ENCODE measurements at places on chromosomes 16 and 17. TPM values are rescaled to one million over a fixed set of nuclear protein-coding genes. Genes with fewer than 3 reads are reported as not detected.
A peak's percentile ranks its signal among the peaks of the same experiment; 100 is the strongest.

TMC8 gene
- 134 TPM for total RNA-seq

OTOP2 gene
- not detected for total RNA-seq

CD300LB gene
- total RNA-seq = not detected

ANKRD40CL gene
- not detected for total RNA-seq

SLC22A31 gene
- 0.39 TPM for total RNA-seq

DNA sequence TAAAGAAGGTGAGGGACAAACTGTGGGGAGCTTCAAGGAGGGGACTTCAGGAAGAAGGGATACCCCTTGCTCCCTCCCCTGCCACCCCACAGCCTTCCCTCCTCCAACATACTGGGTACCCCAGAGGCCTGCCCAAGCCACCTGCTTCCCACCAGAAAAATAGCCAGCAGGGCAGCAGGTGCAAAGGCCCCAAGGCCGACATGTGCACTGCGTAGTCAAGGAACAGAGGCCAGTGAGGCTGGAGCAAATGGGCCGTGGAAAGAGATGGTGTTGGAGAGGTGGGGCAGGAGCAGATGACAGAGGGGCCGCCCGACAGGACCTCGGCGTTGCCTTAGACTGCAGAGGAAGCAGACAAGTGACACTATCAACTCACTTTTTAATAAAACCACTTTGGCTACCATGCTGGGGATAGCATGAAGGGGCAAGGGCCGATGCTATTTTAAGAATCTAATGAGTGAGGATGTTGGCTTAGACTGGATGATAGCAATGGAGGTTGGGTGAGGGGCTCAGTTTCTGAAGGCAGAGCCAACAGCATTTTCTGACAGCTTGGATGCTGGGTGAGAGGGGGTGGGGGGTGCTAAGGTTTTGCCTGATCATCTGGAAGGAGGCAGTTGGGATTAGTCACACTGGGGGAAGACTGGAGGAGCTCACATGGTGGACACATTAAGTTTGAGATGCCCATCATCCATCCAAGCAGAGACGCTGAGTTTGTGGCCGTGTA is 72.8 kb upstream of the TOB1 start:
- no peak for DNase-seq

DNA sequence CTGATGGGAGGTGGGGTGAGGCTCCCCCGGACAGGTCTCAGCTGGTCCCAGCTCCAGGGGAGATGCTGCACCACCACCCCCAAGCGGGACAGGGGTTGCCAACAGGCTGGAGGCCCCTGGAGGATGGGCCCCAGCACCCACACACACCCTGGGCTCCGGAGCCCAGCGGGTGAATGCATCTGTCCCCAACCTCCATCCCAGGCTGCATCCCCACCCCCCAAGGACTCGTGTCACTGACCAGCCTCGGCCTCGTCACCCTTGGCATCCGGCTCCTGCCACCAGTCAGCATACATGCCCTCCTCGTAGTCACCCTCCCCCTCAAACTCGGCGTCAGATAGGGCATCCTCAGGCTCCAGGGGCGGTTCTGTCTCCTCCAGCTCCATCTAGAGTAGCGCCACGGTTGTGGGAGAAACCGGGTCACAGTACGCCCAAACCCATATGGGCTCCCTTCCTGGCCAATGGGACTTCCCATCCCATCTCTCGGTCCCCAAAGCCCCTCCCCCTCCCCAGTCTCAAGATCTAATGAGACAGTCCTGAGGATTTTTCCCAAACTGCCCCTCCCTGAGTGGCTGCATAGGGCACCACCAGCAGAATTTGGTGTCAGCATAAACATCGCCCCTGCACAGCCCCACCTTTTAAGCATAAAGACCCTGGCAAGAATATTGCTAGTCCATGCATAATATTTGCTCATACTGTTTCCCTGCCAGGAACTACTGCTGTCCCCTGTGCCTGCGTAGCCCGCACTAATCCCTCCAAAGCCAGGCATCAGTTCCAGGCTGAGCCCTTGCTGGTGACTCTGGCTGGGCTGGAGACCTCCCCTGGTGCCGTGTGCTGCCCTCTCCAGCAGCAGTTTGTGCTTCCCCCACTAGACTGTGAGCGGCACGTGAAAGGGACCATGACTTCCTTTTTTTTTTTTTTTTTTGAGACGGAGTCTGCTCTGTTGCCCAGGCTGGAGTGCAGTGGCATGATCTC is 8.4 kb downstream of the P3H4 start:
- no peak for DNase-seq

GRCh38 chr17:77606146-77606864 is 352.2 kb upstream of the TNRC6C start:
- DNase-seq = no peak

- DNase-seq = peak; percentile 54
Observed at GRCh38 chr17:142102-142661, 4.8 kb downstream of the SCGB1C2 start.

DNA sequence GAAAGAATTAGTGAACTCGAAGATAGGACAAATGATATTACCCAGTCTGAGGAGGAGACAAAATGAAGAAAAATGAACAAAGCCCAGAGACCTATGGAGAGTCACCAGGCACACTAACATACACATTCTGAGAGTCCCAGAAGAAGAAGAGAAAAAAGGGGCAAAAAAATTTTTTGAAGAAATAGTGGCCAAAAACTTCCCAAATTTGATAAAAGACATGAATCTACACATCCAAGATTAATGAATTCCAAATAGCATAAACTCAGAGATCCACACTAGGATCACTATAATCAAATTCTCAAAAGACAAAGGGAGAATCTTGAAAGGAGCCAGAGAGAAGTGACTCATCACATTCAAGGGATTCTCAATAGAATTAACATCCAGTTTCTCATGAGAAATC is 3.4 kb upstream of the OR4D1 start:
- no peak for DNase-seq

GRCh38 chr17:57858838-57859237 is 9.0 kb upstream of the MRPS23 start:
- no peak for DNase-seq

GRCh38 chr16:72264771-72265170 is 92.8 kb upstream of the PMFBP1 start:
- no peak for DNase-seq

DNA sequence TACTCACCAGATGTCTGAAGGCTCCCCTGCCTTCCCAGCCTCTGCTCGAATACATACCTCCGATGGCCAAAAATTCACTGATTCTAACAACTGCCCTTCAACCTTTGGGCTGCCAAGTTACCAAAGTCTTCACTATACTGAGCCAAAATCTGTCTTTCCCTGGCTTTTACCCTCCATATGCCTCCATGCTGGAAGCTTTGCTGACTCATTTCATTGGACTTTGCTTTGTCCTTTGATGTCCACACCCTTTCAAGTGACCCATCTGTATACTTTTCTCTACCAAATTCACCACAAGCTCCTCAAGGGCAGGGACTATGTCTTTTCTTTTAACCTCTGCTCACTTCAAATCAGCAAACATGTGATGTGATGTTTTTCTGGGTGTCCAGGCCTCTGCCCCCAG is 21.0 kb upstream of the MTMR4 start:
- no peak for DNase-seq

- DNase-seq = no peak
Observed at GRCh38 chr17:36515837-36516236, 18.8 kb downstream of the MYO19 start.

- no peak for DNase-seq
Observed at GRCh38 chr16:5820472-5820871, 722.9 kb upstream of the EEF2KMT start.

DNA sequence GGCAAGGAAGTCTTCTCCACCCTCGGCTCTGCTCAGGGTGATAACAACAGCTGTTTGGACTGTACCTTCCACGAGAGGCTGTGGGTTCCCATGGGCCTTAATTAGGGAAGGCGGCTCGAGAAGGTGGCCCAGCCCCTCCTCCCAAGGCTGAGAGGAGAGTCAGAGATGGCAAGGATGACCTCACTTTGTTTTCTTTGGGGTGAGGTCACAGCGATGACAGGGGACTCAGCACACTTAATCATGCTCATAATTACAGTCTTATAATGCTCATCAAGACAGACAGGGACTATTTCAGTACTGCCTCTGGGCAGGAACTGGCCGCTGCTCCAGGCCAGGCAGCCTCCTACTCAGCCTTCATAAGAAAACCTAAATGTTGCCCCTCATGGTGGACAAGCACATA is 19.7 kb downstream of the WFDC1 start:
- no peak for DNase-seq

GRCh38 chr17:29663155-29663554 is 40.4 kb upstream of the CORO6 start:
- DNase-seq = no peak

DNA sequence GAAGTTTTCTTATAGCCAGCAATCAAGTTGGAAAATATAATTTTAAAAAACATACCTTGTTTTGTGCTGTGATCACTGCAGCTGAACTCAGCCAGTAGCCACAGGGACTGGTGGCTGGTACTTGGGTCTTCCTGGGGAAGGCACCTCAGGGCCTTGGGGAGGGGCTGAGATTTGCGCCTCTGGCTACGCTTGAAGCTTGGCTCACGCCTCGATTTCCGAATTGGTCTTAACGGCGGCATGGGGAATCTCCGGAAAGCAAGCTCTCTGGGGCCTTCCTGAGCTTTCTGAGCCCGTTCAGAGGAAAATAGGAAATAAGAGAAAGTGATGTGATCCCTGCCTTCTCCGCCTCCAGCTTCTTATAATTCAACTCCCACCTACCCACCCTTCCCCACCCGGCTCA is 11.3 kb upstream of the USP7 start:
- no peak for DNase-seq

- DNase-seq = no peak
Observed at GRCh38 chr17:42895185-42895555, 5.4 kb upstream of the G6PC1 start.

DNA sequence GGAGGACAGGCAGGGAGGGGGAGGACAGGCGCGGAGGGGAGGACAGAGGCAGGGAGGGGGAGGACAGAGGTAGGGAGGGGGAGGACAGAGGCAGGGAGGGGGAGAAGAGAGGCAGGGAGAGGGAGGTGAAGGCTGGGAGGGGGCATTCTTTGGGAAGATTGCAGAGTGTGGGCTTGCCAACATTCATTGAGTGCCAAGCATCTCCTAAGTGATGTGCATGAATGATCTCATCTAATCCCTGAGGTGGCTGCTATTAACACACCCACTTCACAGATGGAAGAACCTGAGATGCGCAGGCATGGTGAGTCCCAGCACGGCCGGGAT is 58.3 kb downstream of the NT5M start:
- DNase-seq = no peak

DNA sequence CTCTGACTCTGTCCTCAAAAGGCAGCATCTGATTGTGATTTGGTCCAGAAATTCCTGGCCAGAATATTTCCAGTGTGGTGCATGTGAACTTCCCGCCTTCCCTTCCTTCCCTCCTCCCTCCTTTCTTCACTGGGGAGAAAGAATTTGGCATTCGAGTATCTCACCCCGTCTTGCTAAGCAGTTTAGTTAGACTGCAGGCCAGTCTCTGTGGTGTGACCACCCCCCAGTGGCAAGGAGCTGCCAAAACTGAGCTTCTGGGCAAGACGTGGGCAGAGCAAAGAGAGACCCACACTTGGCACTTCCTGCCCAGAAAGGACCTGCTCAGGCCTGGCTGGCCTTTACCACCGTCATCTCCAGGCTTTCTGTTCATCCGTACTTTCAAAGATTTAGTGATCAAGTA is 36.4 kb downstream of the SNX20 start:
- DNase-seq = peak; percentile 59

DNA sequence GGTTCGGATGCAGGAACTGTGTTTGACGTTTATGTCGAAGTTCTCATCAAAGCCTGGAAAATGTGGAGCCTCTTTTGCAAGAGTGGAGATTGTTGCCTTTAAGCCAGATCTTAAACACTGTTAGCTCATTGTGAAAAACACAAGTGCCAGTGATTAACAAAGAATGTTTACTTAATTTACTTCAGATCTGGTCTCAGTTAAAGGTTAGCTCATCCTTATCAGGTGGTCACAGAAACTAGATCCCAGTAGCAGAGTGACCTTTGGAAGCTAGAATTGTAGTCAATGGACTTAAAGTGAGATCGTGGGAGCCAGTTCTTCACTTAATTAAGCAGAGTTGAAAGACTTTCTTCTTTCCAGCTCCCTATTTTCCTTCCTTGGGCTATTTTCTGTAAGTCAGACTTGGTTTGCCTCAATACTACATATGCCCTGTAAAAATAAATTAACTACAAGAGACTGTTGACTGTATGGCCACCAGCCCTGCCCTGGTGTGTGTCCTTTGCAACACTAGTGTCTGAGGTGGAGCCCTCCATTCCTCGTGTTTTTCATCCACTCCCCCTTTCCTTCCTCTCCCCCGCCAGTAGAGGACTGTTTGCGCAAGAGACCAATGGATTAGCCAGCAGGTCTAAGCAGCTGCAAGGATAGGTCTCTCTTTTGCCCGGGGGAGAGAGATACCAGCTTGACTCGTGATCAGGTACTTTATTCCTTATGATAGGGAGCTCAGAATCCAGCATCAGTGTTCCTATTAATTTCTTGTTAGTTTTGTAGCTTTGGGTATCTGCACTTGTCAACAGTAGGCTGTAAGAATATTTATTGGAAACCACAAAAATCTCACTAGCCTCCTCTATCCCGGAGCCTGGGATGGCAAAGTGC is 20.2 kb downstream of the FBXO39 start:
- DNase-seq = no peak

DNA sequence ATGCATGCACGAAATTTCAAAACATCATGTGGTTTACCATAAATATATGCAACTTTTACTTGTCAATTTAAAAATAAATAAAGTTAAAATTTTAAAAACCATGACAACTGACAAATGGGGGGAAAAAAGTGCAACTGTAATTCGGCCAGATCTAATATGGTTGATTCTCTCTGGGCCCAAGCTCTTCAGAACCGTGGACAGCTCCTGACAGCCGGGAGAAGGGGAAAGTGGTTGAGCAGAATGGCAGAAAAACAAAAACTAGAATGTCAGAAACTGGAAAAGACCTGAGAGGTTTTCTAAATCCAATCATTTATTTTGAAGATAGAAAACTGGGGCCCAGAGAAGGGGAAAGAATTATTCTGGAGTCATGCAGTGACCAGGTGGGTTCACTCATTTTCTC is 126.6 kb downstream of the TMEM132E start:
- DNase-seq = peak; percentile 30

DNA sequence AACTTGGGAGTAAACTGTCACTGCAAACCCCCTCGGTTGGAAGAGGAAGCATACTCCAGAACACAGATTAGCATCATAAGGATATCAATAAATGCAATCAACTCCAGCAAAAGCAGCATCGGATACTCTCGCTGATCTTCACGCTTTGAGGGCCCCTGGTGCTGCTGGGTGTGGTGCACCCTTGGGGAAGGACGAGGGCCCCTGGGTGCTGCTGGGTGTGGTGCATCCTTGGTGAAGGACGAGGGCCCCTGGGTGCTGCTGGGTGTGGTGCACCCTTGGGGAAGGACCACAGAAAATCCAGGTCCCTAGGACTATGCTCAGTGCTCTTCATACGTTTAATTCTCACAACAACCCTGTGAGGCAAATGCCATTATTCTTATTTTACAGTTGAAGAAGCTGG is 54.2 kb downstream of the VPS53 start:
- no peak for DNase-seq

GRCh38 chr17:50161911-50162288 is 3.9 kb upstream of the SGCA start:
- no peak for DNase-seq

Data from activated CD4-positive, alpha-beta memory T cell treated with anti-CD3 and anti-CD28 coated beads for 36 hours (primary cell).